Fibroblast of lung (primary cell): ENCODE measurements at places on chromosomes 12 and 14.

DNA sequence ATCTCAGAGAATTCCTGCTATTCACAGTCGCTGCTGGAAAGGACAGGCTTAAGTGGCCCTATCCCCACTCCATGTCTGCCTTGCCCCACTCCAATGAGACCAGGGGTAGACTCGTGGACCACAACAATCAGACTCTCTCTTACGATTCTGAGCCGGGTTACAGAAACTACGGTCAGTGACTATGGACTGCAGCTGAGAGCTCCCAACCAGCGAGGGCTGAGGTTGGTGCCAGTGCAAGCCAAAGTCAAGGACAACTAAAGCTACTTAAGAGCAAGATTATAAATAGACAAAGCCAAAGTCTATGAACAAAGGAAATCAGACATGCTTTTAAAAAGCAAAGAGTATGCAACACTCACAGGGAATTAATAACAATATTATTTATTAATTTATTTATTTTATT is 18.3 kb upstream of the AMIGO2 start:
- DNase-seq: no peak

DNA sequence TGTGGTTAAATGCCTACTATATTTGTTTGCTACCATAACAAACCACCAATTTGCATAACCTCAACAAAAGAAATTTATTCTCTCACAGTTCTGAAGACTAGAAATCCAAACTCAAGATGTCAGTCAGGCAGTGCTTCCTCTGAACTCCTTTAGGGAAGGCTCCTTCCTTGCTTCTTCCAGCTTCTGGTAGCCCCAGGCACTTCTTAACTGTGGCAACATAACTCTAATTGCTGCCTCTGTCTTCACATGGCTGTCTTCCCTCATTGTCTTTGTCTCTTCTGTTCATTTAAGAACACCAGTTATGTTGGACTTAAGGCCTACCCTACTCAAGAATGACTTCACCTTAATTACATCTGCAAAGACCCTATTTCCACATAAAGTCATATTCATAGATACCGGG is 206.9 kb downstream of the SYT1 start:
- DNase-seq: no peak

DNA sequence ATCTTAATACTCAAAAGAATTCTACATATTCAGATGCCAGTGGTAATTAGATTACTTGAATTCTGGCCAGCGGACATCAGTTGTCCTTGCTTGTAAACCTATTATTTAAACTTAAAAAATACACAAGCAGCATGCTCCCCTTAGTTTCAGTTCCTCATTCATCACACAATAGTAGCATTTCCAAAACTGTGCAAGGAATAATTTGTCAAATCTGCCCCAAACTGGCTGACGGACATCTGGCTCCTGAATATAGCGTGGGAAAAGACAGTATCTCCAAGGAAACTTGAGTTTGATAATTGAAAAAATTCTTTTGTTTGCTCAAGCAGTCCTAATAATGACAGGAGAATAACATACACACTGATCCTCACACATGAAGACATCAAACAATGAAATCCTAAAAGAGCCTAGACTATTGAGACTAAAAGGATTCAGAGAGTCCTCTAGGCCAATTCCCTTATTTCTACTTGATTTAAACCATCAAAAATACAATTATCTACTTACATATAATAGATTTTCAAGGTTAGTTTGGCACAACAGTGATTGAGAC is 90.4 kb downstream of the KIF21A start:
- no peak for DNase-seq

- DNase-seq: no peak
Measured at GRCh38 chr14:69300601-69301221, 40.8 kb downstream of the GALNT16 start.

GRCh38 chr12:124874988-124875802 is 11.5 kb upstream of the SCARB1 start:
- no peak for DNase-seq

- no peak for DNase-seq
Measured at GRCh38 chr12:14938301-14938700, at the start of gene ERP27. ERP27 (minus strand) TSS chr12:14938537; CDS start chr12:14938508, 29 bp downstream.
